ENCODE measurements at places on chromosomes 1 and 21. TPM values are rescaled to one million over a fixed set of nuclear protein-coding genes. Genes with fewer than 3 reads are reported as not detected.

AMY2B gene
- 0.52 TPM for total RNA-seq

AMPD1 gene
- not detected for total RNA-seq

NCAM2 gene
- not detected for total RNA-seq

SPRR3 gene
- total RNA-seq: not detected

PRDM2 gene
- total RNA-seq: 8.9 TPM

GGPS1 gene
- 19.1 TPM for total RNA-seq

FCRL5 gene
- total RNA-seq: 0.03 TPM

AIM2 gene
- not detected for total RNA-seq

C1orf87 gene
- total RNA-seq: not detected

RXFP4 gene
- total RNA-seq: not detected

C1orf35 gene
- 29.4 TPM for total RNA-seq

TNFSF4 gene
- total RNA-seq: not detected

RUNX3 gene
- total RNA-seq: 5.7 TPM

ABCA4 gene
- total RNA-seq: 0.12 TPM

LINGO4 gene
- not detected for total RNA-seq

PLEKHG5 gene
- total RNA-seq: 3.0 TPM

HRNR gene
- total RNA-seq: not detected

SOX13 gene
- total RNA-seq: 16.4 TPM

KCNE2 gene
- total RNA-seq: not detected

CD52 gene
- total RNA-seq: not detected

ANKRD65 gene
- total RNA-seq: 0.19 TPM

ARHGEF10L gene
- total RNA-seq: 7.0 TPM

MPL gene
- not detected for total RNA-seq

SPATA17 gene
- 2.1 TPM for total RNA-seq

DOCK7 gene
- total RNA-seq: 12.1 TPM

EXO1 gene
- 25.9 TPM for total RNA-seq

AADACL4 gene
- total RNA-seq: not detected

CAPN8 gene
- total RNA-seq: 1.6 TPM

ZNF683 gene
- total RNA-seq: not detected

FNDC7 gene
- not detected for total RNA-seq

KRTAP12-4 gene
- not detected for total RNA-seq

OR2L5 gene
- not detected for total RNA-seq

Data from A549 treated with Mapracorat at 1 μM for 4 hours (cell line).